H1 (cell line): ENCODE measurements at places on chromosomes 7 and 10.

DNA sequence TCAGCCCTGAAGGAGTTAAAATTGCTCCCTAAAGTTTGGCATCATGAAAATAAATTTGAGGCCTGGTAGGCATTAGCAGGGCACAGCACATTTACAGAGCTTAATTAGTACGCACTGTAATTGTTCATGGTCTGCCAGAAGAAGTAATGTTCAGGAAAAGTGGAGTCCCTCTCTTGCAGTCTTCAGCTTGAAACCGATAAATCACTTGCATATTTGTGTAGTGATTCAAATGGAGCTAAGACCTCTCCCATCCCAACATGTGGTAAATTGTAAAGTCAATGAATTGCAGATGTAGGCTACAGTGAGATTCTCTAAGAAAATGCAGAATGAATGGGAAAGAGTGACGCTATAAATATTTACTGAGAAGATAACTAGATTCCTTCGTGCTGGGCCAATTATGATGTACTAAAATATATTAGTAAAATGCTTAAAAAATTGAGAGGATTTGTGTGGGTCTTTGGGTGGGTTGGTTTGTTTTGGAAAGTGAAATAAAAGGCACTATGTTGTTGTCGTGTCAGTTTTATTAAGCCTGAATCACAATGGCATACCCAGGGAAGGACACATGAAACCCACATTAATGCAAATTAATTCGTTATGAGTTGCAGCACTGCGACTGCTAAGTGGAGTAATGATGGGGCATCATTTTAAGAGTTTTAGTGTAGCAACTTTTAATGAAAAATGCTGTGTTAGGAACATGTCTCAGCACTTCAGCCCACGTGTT is 8.4 kb downstream of the TCF7L2 start:
- no peak for DNase-seq

- DNase-seq: no peak
These were observed 169.4 kb downstream of the KIAA1217 start for GRCh38 chr10:24378126-24378920.

DNA sequence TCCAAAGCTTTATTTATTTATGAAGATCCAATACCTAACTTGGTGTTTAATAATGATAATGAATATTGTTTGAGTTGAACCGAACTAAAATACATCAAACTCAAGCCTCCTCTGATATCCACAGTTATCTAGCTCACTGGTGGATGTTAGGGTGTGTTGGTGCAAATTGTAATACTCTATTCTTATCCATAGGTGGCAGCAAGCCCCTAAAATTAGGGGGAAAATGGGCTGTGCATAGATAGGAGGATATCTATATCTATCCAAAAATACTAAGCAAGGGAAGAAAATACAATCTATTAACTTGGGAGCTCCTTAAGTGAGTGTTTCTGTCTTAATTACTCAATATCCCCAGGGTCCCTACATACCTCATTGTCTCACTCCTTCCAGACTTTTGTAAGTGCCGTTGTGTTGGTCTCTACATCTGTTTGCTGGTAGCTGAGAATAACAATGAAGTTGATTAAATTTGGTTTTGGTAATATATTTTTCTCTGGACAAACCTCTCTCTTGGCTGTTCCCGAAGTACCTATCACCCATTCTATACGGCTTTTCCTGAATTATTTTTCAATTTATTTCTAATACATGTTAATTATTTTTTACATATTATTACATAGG is 55.0 kb upstream of the VWDE start:
- DNase-seq: no peak

- DNase-seq: no peak
These were observed 99.5 kb downstream of the ADAM12 start for GRCh38 chr10:126288547-126289493.

GRCh38 chr7:23713285-23714149 is 3.5 kb downstream of the STK31 start:
- DNase-seq: no peak
